ENCODE measurements at places on chromosomes 6 and 20. TPM values are rescaled to one million over a fixed set of nuclear protein-coding genes. Genes with fewer than 3 reads are reported as not detected.

GABBR1 gene
- 6.1 TPM for total RNA-seq

PGK2 gene
- total RNA-seq: not detected

TNFRSF6B gene
- 0.37 TPM for total RNA-seq

NOP56 gene
- total RNA-seq: 602 TPM
